ENCODE measurements at places on chromosomes 6 and 20. TPM values are rescaled to one million over a fixed set of nuclear protein-coding genes. Genes with fewer than 3 reads are reported as not detected.
A peak's percentile ranks its signal among the peaks of the same experiment; 100 is the strongest.

GRCh38 chr20:32326504-32326845 lies 31.7 kb upstream of the ASXL1 start:
- H3K27me3 ChIP-seq = no peaks in the 10 kb centered on the region
- peaks cover 28% of the 10 kb centered on the region for H3K36me3 ChIP-seq
- H3K27ac ChIP-seq = peak overlapping the region; percentile 9
- no peak for DNase-seq
- no peak overlapping the region for H3K4me3 ChIP-seq

DNA sequence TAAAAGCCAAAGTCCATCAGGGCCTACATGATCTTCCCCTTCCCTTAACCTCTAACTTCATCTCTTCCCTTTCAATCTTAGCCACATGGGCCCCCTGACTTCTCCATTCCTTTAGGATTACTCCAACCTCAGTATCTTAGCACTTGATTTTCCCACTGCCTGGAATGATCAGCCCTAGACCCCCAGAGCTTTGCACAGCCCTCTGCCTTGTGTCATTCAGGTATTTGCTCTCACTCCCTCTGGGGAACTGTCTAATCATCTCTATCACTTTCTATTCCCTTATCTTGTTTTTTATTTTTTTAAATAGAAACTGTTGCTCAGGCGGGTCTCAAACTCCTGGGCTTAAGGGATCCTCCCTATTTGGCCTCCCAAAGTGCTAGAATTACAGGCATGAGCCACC lies 13.3 kb upstream of the ZNFX1 start:
- no peak overlapping the region for H3K4me3 ChIP-seq
- peak overlapping the region; percentile 58 for H3K27ac ChIP-seq
- peaks cover 66% of the 10 kb centered on the region for H3K36me3 ChIP-seq
- DNase-seq = no peak

GRCh38 chr6:30618270-30618797 lies 694 bp downstream of the MRPS18B start:
- DNase-seq = no peak
- H3K36me3 ChIP-seq = peaks cover 64% of the 10 kb centered on the region
- H3K4me1 ChIP-seq = peaks cover 28% of the 10 kb centered on the region
- no peaks in the 10 kb centered on the region for H3K27me3 ChIP-seq

DNA sequence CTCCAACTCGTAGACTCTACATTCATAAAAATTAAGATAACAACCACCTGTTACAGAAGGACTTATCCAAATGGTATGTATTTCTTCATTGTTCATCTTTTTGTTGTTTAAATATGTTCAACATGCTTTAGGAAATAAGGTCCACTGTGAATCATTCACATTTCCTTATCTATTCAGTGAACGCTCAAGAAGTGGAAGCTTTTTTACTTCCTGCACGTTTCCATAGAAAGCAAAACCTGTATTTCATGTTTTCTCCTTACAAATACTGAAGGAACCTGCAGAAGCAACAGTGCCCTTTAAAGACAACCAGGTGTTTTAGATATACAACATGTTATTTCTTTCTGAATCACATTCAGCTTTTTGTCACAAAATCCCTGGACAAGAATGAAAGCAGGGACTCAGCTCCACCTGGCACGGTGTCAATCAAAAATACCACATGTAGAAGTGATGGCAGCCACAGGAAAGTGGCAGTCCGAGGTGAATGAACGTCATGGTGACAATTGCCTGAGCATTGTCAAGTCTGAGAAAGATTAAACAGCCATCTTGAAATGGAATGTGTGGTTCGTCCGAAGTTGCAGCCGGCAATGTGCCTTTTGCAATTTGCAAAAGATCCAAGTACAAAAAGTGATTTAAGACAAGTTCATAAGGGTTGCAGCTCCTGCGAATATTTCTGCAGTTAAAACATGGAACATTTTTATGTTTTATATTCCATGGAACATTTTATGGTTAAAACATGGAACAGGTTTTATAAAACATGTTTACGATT lies 66.7 kb upstream of the RIPOR2 start:
- H3K4me3 ChIP-seq = no peak overlapping the region
- H3K27me3 ChIP-seq = no peaks in the 10 kb centered on the region
- no peak overlapping the region for H3K27ac ChIP-seq
- peaks cover 62% of the 10 kb centered on the region for H3K4me1 ChIP-seq
- no peaks in the 10 kb centered on the region for H3K36me3 ChIP-seq

DNA sequence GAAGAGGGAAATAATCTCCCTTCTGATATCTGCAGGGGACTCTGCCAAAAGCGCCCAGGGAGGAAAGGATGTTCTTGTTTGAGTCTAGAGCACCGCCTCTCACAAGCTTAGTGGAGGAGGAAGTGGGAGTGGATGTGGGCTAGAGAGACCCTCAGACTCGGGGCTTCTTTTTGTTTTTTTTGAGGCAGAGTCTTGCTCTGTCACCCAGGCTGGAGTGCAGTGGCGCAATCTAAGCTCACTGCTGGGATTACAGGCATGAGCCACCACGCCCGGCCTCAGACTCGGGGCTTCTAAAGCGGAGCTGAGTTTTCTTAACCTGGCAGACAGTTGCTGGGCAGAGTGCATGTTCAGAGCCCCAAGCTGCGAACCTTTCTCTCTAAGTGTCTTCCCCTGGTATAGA lies 310.8 kb downstream of the BMP7 start:
- no peak for DNase-seq
- H3K4me1 ChIP-seq = peaks cover 2% of the 10 kb centered on the region
- no peaks in the 10 kb centered on the region for H3K36me3 ChIP-seq
- H3K4me3 ChIP-seq = no peak overlapping the region

C20orf204 gene
- 1.1 TPM for total RNA-seq

GRCh38 chr20:13777171-13777601 lies 7.5 kb downstream of the ESF1 start:
- no peak for DNase-seq
- no peaks in the 10 kb centered on the region for H3K27me3 ChIP-seq
- H3K4me1 ChIP-seq = peaks cover 51% of the 10 kb centered on the region
- peak overlapping the region; percentile 43 for H3K27ac ChIP-seq

PRDM13 gene
- not detected for total RNA-seq

DNA sequence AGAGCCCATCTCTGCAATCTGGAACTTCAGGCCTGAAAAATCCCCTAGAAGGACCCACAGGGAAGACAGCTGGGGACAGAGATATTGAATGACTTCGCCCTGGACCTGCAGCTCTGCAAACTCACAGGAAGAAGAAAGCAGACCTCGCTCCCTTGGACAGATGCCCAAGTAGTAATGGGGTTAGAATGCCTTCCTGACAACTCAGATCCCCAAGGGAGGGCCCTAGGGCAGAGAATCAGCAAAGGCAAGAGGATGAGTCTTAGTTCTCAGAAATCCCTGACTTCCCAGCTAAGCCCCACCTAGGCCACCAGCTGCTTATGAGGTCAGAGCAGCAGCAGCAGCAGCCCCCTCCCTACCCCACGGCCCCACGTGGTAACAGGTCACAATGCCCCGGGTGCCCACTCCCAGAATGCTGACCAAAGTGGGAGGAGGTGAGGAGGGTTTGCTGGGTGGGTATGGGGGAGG lies at the start of gene C20orf141:
C20orf141 (plus strand) TSS at position 401 of the 465 bp plus-strand sequence. CDS start 198 bp downstream, outside the sequence.
- no peaks in the 10 kb centered on the region for H3K4me1 ChIP-seq
- peaks cover 12% of the 10 kb centered on the region for H3K27me3 ChIP-seq
- peaks cover 3% of the 10 kb centered on the region for H3K36me3 ChIP-seq

GRCh38 chr6:37651991-37652390 lies 45.7 kb downstream of the MDGA1 start:
- H3K4me1 ChIP-seq = peaks cover 17% of the 10 kb centered on the region
- DNase-seq = no peak
- no peaks in the 10 kb centered on the region for H3K36me3 ChIP-seq
- H3K4me3 ChIP-seq = no peak overlapping the region
- no peaks in the 10 kb centered on the region for H3K27me3 ChIP-seq

GRCh38 chr20:35893942-35894341 lies 60.4 kb downstream of the SCAND1 start:
- no peak overlapping the region for H3K4me3 ChIP-seq
- no peak for DNase-seq
- H3K27me3 ChIP-seq = no peaks in the 10 kb centered on the region
- no peak overlapping the region for H3K27ac ChIP-seq
- H3K36me3 ChIP-seq = peaks cover 3% of the 10 kb centered on the region

All from activated naive CD4-positive, alpha-beta T cell treated with anti-CD3 and anti-CD28 coated beads for 36 hours (primary cell).